Epithelial cell of proximal tubule (primary cell): ENCODE measurements at places on chromosomes 5 and 9.

DNA sequence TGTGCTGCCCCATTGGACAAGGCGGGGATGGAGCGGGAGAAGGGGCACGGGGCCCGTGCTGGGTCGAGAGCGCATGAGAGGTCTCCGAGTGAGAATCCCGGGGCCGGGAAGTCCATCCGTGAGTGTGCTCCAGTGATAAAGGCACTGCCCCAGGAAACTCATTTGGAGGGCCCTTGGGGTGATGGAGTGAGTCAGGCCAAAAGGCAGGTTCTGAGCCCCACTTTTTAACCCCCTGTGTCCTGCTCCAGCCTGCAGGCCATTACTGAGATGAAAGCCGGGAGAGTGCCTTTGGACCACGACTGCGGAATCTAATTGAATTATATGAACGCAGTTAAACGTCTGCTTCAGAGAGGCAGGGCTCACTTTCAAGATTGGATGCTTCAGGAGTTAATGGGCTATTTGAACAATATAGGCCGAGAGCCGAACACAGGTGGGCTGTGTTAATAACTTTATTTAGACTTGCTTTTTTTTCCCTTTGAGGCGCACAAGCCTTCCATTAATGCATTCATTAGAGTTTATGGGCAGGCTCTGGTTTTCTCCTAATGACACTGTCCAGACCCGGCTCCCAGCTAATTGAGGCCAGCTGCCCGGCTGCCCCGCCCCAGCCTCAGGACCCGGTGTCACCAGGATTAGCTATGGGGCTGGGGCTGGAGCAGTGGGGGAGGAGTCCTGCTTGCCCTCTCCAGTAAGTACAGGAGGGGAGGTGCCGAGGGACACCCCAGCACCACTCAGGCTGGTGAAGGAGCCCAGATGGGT, 79.1 kb upstream of the LMX1B start:
- DNase-seq = no peak

- DNase-seq = no peak
Observed at GRCh38 chr5:56608217-56608925, 207.0 kb upstream of the MAP3K1 start.

GRCh38 chr5:148403344-148403743, 19.6 kb downstream of the FBXO38 start:
- DNase-seq = no peak

DNA sequence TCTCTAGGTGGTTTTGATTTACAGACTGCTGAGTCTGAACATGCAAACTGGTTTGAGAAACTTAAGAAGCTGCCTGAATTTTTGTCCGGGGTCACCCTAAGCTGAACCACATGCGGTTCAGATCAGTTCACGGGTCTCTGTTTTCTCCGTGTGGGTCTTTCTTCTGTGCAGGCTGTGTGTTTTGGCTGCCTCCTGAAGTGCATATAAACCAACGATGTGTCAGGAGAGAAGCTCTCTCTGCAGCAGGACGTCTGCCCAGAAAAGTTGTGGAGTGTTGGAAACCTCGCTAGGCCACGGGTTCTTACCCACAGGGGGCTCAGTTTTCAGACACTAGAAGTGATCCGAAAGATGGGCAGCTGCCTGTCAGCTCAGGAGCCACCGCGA, 364.2 kb downstream of the IRX2 start:
- no peak for DNase-seq

- DNase-seq = no peak
Observed at GRCh38 chr9:120891884-120892747, 15.1 kb upstream of the PHF19 start.

GRCh38 chr9:99628285-99628684, 193.4 kb upstream of the NR4A3 start:
- DNase-seq = no peak

- no peak for DNase-seq
Observed at GRCh38 chr9:109499631-109500410, 1.7 kb upstream of the PTPN3 start.

GRCh38 chr5:37871023-37871815, 31.4 kb upstream of the GDNF start:
- no peak for DNase-seq

GRCh38 chr5:77426670-77427069, 65.4 kb downstream of the WDR41 start:
- DNase-seq = peak; percentile 16

DNA sequence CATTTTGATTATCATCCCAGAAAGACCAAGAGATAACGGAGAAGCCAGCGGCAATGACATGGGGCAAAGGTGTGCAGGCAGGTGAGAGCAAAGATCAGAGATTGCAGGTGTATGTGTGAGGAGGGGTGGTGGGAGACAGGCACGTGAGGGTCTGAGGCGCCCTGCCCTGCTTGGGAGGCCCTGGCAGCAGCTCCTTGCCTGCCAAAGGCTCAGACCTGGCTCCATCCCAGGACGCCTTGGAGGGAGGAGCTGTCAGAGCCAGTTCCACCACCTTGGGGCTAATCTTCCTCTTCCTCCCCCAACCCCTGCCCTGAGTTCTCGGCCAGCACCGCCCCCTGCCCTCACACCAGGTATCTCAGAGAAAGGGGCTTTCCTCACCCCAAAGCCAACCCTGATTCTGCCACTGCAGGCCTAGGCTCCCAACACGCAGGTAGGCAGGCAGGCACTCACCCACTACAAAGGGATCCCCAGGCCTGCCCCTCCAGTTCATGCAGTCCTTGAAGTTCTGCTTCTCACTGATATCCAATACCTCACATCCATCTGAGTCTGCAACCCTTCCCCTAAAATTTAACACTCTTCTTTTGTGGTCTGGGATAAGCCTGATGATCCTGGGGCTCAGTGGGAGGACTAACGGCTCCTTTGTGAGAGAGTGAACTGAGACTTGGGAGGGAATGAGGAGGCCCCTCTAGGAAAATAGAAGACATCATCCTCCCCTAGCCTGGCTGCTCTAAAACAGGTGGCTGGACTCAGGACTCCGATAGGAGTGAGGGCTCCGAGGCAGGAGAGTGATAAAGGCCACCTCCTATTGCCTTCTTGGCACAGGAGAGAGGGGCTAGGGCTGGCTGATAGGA, 1.8 kb downstream of the AQP3 start:
- no peak for DNase-seq

- DNase-seq = no peak
Observed at GRCh38 chr9:75019022-75019421, 9.1 kb downstream of the CARNMT1 start.

DNA sequence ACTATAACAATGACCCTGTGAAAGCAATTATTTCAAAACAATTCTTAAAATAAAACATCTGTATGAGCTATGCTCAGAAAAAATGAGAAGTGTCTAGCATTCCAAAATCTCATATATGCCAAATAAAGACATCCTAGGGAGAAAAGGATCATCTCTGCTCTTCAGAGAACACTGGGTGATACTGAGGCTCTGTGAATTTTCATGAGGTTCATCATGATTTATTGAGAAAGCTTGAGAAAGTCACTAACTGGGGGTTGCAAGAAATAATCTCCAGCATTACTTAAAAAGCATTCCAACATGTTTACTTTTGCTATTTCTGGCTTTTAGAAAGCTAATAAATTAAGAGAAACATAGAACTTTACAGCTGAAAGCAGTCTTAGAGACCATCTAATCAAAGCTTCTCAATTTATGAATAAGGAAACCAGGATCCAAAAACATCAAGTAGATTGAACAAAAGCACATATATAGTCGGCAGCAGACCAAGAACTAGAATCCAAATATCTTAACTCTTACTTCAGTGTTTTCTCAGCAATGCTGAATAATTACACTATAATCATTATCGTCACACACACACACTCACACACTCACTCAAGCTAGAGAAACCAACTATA, 372.8 kb downstream of the NR2F1-AS1 start:
- no peak for DNase-seq

- DNase-seq = no peak
Observed at GRCh38 chr5:120684213-120684612, 220.1 kb downstream of the PRR16 start.

- DNase-seq = no peak
Observed at GRCh38 chr5:143041972-143042770, 272.0 kb downstream of the ARHGAP26 start.

GRCh38 chr5:64333886-64334285, 168.2 kb downstream of the RNF180 start:
- peak; percentile 77 for DNase-seq

GRCh38 chr5:30030101-30030500, 1163.4 kb upstream of the CDH6 start:
- no peak for DNase-seq

GRCh38 chr9:78004478-78005229, 27.0 kb downstream of the GNAQ start:
- no peak for DNase-seq

DNA sequence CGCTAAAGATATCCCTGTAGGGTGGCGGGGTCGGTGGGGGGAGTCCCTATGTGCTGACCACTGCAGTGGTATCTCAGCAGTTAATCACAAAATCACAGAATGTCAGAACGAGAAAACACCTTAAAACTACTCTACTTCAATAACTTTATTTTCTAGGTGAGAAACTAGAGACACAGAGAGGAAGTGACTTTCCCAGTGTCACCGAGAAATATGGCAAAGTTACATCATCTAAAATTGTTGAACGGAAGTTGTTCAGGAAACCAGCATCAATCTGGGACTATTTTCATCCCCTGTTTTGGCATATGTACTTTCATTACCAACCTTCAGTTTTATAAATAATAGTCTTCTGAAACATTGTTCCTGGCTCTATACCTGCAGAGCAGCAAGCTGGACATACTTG, 384.0 kb downstream of the SPOCK1 start:
- DNase-seq = no peak

- DNase-seq = no peak
Observed at GRCh38 chr9:126531591-126531990, 82.1 kb upstream of the LMX1B start.

GRCh38 chr9:75389101-75389500, 300.8 kb downstream of the OSTF1 start:
- DNase-seq = no peak

- no peak for DNase-seq
Observed at GRCh38 chr9:133210202-133210532, 1.1 kb upstream of the OBP2B start.

GRCh38 chr5:81726297-81726696, 24.6 kb downstream of the SSBP2 start:
- no peak for DNase-seq

GRCh38 chr5:1380011-1380817, 35.3 kb upstream of the CLPTM1L start:
- DNase-seq = no peak

GRCh38 chr5:53275666-53276065, 166.1 kb upstream of the MOCS2 start:
- DNase-seq = no peak

- no peak for DNase-seq
Observed at GRCh38 chr9:119088002-119088547, 281.2 kb downstream of the BRINP1 start.

- DNase-seq = no peak
Observed at GRCh38 chr5:21817668-21818369, 1035.3 kb downstream of the CDH12 start.
